ENCODE measurements at places on chromosomes 12 and 14.

DNA sequence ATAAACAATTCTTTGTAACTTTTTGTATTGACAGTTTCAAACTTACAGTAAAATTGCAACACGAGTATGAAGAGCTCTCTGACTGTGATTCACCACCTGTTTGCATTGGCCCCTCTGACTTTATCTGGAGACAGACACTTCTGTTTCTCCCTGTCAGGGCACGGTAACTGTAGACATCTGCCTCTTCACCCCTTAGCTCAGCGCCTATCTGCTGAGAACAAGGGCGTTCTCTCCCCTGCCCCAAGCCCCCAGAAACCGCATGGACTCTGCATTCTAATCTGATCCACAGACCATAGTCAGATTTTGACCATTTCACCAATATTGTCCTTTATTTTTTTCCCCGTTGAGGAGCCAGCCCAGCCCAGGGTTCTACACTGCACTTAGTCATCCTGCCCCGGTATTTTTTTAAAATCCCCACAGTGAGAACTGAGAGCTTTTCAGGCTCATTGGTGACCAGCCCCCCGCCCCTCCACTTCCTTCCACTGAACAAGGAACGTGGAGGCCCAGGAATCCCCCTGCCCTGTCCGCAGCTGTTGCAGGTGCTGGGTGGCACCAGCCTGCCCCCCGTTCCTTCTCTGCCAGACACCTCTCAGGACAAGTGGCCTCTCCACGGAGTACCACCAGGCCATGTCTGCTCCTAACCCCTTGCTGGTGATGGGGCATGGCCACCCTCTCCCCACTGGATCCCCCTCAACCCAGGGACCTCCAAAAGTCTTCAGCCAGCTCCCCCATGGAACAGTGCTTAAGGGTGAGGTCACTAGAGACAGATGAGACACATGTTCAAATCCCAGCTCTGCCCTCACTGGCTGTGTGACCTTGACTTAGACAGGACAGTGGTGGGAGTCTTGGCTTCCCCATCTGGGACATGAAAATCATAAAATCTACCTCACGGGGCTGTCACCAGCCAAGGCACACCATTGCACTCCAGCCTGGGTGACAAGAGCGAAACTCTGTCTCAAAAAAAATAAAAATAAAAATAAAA lies 11.2 kb downstream of the RHOF start:
- peak; percentile 59 for DNase-seq

DNA sequence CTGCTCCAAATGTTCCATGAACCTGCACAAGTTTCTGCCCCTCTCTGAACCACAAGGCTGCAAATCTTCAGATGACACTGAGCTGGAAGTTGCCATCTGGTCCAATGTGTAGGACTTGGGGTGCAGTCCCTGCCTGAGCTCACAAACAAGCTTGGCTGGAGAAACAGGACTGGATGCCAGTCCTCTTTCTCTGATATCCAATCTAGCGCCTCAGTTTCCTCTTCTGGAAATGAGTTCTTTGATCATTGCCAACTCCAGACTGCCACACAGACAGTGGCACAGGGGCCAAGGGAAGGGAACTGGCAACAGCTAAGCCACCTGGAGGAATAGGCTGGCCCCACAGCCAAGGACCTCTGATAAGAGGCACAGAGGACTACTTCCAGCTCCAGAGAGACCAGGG lies 15.5 kb downstream of the CMKLR1 start:
- no peak for DNase-seq

- DNase-seq: peak; percentile 17
These were observed 444.3 kb upstream of the RGS6 start for GRCh38 chr14:71487941-71488340.

- DNase-seq: no peak
These were observed 10.9 kb downstream of the RTL1 start for GRCh38 chr14:100892496-100893227.

- no peak for DNase-seq
These were observed 13.9 kb downstream of the CSRP2 start for GRCh38 chr12:76864791-76865400.

DNA sequence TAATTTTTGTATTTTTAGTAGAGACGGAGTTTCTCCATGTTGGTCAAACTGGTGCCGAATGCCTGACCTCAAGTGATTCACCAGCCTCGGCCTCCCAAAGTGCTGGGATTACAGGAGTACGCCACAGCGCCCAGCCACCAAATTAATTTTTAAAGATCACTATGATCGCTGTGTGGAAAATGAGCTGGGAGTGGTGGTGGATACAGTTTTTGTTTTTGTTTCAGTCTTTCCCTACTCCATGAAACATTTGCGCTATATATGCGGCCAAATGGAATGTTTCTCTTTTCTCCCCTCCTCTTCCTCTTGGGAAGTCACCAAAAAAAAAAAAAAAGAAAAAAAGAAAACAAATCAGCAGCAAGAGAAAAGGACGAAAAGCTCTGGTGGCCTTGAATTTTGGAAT lies 20.8 kb upstream of the P2RX4 start:
- DNase-seq: no peak

GRCh38 chr12:110613071-110613770 lies 708 bp upstream of the TCTN1 start:
- DNase-seq: no peak

DNA sequence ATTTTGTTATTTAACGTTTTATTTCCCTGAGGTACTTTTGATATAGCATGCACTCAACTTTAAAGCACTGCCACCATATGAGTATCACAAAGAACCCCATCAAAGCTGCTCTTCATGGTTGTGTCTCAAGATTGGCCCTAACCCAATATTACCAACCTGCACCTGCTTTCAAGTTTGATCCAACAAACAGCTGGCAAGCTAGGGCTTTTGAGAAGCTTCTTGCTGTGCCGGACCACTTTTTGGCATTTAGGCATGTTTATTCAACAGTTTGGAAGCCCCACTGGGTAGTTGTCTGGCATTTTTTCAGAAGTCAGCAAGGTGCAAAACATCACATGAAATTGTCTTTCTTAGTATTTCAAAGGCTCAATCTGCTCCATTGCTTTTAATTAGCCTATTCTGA lies 137.2 kb upstream of the PLEKHA5 start:
- DNase-seq: no peak

DNA sequence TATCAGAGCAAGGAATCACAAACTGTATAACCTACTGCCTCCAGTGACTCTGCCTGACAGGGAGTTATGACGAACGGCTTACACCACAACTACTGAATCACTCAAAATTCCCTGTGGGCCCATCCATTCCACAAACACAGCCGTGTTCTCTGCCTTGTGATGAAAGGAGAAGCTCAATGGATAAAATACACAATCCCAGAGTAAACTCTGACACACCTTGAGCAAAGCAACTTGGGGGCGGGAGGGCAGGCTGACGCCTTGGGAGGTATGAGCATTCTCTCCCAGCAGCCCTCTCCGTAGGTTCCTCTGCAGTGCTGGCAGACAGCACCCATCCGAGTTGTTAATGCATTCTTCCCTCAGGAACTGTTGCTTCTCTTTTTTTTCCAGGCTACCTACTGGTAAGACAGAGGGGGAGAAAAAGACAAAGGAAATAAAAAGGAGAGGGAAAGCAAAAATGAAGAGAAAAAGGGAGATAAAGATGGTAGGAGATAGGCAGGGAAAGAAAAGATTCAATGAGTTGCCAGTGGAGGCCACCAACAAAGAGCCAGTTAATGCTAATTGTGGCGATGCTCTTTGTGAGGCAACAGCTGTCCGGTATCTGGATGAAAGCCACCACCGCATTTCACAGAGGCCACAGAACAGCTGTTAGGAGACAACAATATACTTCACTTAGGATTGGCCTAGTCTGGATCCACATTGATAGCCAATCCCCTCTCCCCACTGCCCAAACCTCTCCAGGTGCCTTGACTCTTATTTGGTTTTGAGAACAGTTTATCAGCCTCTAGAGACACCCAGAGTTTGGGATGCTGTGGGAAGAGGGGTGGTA lies 4.7 kb upstream of the DIO2 start:
- peak; percentile 29 for DNase-seq

DNA sequence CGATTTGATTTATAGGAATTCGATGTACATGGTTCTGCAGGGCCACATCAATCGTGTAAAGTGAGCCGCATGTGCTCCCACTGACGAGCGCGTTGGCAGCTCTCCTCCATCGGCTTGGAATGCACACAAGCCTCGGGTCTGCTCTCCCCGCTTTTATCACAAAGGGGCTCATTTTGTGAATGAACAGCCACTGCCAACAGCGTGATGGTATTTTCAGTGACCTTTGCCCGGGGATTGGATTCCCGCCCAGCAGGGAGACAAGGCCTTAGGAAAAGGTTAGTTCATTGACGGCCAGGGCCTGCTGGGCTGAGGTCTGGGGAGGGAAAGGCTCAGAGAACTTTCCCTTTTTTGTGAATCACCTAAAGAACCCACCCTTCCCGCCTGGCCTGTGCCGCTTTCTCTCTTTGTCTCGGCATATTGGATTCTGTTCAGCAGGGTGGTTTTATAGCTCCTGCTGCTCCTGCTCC lies 232.1 kb downstream of the MSRB3 start:
- DNase-seq: peak; percentile 46

DNA sequence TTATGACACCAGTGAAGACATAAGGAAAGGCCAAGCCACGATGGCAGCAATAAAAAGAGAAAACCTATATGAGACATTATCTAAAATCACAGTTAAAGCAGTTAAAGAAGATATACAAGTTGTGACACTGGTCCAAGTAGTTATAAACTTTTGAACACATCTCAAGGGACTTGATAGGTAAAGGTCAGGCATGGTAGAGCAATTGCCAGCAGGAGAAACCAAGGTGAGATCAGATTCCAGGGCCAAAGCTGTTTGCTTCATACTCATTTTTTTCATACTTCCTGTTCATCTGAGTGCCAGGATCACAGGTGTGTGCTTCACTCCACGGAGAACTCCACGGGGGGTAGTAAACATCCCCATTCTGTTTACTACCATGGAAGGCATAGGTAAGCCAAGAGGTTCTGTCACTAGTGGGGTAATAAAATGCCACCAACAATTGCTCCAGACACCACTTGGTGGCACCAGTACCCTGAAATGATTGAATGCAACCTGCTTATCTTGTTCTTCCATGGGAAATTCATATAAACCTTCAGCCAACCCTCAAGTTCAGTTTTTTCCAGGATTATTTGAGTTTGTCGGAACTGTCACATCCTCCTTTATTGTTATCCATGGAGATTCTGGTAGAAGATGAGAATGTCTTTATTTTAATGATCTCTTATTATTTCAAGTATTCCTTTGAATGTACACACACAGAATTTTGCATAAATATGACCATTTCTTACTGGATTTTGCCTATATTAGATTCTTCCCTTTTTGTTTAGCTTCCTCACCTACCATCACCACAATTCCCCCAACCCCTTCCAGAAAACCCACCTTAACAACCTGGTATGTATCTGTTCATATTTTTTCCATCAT lies 59.2 kb upstream of the TSPAN8 start:
- DNase-seq: peak; percentile 60

DNA sequence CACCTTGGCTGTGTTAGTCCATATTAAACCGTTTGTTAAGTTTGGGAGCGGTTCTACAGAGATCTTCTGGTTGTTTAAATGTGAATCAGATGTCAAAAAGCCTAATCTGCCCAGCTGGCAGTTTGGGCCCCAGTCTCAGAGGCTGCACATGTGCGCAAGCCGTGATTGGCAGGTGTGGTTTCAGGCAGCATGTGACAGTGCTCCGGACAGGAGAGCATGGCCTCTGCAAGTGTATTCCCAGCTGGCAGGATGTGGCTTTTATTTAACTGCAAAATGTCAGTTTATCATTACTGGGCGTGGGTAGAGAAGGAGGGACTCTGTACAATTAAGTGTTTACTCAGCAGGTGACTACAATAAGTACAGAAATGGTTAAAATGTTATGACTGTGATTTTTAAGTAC lies 77.5 kb downstream of the PELI2 start:
- DNase-seq: peak; percentile 61

DNA sequence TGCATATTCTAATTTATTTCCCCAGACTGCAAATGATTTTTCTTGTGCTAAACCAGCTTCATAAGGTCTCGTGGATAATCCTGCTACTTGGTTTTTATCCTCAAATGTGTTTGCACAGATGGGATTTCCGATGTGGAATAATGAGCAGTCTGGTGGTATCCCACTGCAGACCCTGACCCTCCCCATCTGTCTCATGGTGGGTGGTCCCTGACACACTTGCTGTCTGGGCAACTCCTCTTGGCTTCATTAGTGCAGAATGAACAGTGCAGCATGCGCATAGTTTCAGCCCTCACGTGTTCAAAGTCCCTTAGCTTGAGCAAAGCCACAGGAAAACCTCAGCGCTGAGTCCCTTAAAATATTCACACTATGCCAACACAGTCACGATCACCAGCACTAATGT lies 996.5 kb downstream of the AACS start:
- no peak for DNase-seq

DNA sequence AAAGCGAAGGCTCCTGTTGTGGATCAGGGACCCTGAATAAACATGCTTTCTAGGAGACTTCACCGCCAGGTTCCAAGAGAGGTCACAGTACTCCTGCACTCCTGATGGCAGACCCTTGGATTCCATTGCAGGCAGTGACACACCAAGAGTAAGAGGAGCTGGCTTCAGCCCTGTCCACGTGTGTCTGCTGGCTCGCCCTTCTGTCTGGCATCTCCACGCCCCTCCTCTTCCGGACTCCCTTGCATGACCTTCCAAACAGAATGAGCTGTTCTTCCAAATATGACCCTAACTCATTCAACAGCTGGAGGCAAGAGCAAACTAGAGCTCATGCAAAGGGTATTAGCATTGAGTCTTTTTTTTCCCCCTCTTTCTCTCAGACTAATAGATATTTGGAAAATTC lies 233.0 kb upstream of the PLEKHG7 start:
- peak; percentile 55 for DNase-seq

GRCh38 chr12:66637699-66638301 lies 41.1 kb downstream of the GRIP1 start:
- DNase-seq: no peak

DNA sequence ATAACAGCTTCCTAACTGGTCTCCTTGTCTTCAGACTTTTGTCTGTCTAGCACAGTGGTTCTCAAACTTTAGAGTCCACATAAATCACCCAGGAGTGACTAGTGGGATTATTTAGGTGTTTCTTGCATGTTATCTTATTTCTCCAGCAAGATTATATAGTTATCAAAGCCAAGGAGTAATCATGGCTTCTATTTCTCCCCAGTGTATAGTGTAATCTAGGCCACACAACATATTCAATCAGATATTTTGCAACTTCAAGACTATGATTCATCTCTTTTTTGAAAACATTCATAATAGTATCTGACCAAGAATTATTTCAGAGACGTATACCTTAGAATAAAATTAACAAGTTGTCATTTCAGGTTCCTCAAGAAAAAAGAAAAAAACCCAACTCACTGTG lies 131.9 kb downstream of the CEP83 start:
- peak; percentile 55 for DNase-seq

GRCh38 chr12:55780685-55781084 lies 36.8 kb downstream of the SARNP start:
- peak; percentile 35 for DNase-seq

- DNase-seq: no peak
These were observed 10.2 kb upstream of the CCER1 start for GRCh38 chr12:90965204-90965603.

DNA sequence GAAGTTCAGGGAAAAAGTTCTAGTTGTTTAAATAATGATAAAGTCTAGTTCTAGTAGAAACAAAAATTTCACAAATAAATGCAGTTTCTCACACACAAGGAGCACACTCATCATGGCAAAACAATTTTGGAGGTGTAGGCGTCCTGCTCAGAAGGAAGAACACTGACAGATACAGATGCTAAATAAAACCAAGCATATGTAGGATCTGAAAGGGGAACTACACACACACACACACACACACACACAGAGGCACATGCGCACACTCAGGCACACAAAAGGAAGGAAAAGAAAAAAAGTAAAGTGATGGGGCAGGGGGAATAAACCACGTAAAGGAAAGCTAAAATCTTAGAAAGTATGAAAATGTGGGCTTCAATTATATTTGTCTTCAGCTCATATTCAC lies 117.7 kb downstream of the SOX5 start:
- DNase-seq: no peak

GRCh38 chr12:77914081-77914488 lies 83.4 kb downstream of the NAV3 start:
- peak; percentile 52 for DNase-seq

All from choroid plexus epithelial cell (primary cell).